ENCODE measurements at places on chromosomes 13 and 19.

DNA sequence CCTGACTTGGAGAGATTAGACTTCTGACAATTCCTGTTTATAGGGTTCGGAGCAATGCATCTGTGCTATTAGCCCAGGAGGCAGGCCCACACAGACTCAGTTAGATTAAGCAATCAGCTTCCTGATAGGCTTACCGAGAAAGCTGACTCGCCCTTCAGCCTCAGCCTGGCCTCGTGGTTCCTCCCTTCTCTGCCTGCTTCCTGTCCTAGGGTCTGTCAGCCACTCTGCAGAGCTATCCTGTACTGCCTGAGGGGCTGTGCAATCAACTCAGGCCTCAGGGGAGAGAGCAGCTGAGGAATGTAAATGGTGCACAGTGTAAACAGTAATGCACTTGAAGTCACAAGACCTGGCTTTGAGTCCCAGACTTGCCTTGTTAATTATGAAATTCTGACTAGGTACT, 30.7 kb downstream of the HTR2A start:
- DNase-seq = no peak

GRCh38 chr13:72125561-72125960, 258.6 kb upstream of the DACH1 start:
- no peak for DNase-seq

- DNase-seq = no peak
These were observed 21.7 kb upstream of the LDLR start for GRCh38 chr19:11067356-11068113.

DNA sequence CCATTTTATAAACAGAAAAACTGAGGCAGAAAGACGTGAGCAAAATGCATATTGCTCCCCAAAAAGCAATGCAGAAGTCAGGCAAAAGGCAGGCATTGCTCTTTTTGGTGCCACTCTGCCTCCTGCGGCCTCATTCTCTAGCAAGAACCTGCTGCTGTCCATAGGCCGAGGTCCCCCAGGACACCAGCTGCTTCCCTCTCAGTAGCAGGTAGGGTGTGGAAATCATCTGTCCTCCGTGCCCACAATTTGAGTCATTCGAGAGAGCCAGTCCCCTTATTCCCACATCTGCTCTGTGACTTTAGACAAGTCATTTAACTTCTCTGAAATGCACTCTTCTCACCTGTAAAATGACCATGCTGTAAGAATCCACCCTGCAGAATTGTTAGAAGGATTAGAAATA, 50.0 kb downstream of the TNFRSF19 start:
- no peak for DNase-seq

DNA sequence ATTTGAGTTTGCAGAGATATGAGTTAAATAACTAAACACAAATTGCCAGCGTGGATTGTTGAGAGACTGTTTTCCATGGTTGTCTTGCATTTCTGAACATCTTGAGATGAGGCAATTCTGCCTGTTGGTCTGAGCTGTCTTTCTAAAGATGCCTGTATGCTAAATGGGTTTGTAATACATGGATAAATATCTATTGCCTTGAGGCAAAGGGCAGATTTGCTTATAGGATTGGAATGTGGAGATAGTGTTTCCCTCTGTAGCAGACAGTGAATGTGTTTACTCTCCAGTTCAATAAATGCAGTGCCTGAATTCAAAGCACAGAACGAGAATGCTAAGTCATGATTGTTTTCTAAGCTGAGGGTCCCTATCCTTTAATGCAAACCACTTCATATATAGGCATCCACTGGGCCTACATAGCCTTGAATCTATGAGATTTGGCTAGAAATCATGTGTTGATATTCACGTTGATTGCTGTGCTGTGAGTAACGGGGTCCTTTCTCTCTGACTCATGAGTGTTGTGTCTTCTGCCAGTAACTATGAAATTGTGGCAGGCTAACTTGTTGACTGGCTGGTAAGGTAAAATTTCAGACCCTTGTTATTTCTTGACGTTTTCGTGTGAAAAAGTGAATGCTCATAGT, 2554.8 kb downstream of the PCDH9 start:
- DNase-seq = no peak

DNA sequence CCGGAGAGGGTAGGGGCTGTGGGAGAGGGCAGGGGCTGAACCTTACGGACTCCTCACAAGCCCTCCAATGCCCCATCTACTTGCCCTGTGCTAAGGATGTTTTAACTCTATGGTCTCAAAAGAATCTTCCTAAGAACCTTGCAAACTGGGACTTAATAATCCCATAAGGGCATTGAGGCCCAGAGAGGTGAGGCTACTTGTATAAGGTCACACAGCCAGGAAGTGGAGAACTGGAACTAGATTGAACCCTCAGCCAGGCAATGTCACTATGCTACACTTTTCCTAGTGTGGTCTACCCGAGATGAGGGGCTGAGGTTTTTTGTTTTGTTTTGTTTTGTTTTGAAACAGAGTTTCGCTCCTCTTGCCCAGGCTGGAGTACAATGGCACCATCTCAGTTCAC, 10.5 kb upstream of the APOC4 start:
- no peak for DNase-seq

GRCh38 chr19:1699386-1699785, 47.0 kb upstream of the TCF3 start:
- no peak for DNase-seq

DNA sequence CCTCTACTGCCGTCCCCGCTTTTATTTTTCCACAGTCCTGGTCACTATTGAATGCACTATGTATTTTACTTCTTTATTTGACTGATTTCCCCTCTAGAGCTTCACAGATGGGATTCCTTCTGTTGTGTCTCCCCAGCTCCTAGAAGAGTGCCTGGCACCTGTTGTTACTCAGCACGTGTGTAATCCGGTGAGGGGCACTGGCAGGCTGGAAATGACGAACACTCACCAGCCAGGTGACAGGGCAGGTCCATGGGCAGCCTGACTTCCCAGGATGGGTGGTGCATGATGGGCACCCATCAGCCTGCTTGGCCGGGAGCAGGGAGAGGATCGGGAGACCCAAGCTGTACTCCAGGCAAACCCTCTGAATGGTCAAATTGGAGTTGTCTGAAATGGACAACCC, 67.2 kb downstream of the CEBPG start:
- DNase-seq = no peak

DNA sequence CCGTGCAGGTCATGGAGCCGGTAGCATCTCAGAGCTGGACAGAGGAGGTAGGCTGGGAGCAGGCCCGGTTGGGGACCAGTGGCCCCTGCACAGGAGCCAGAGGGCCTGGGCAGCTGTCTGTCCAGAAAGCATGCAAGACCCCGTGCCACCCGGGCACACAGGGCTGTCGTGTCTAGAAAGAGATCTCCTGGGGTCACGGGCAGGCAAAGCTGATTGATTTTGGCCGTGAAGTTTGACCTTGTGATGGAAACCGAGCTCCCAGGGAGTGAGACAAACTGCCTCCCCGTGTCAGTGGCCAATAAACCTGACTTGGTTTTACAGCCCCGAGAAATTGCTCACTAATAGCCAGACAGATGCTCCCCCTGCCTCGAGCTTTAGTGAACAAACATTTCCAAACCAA, 98.8 kb downstream of the KDM4B start:
- no peak for DNase-seq

- DNase-seq = no peak
These were observed 34.2 kb downstream of the TRPC4 start for GRCh38 chr13:37835392-37835791.

All from hippocampal formation (tissue), 2 donors.